A375 (cell line): ENCODE measurements at places on chromosomes 6 and 20. TPM values are rescaled to one million over a fixed set of nuclear protein-coding genes. Genes with fewer than 3 reads are reported as not detected.

TREML2 gene
- total RNA-seq: 0.16 and 0.19 TPM in 2 replicates

KHDC1L gene
- total RNA-seq: not detected in 2 replicates

LAMP5 gene
- total RNA-seq: not detected in 2 replicates

BTN1A1 gene
- total RNA-seq: not detected in 2 replicates

CPNE5 gene
- total RNA-seq: 0.05 and 0.26 TPM in 2 replicates

MMP24 gene
- 0.11 and 0.13 TPM in 2 replicates for total RNA-seq

SLC22A23 gene
- 0.53 and 0.66 TPM in 2 replicates for total RNA-seq

WASF1 gene
- 6.4 and 8.7 TPM in 2 replicates for total RNA-seq

XRN2 gene
- 82.7 and 102 TPM in 2 replicates for total RNA-seq
